ENCODE measurements at places on chromosomes 12 and 14.
A peak's percentile ranks its signal among the peaks of the same experiment; 100 is the strongest.

DNA sequence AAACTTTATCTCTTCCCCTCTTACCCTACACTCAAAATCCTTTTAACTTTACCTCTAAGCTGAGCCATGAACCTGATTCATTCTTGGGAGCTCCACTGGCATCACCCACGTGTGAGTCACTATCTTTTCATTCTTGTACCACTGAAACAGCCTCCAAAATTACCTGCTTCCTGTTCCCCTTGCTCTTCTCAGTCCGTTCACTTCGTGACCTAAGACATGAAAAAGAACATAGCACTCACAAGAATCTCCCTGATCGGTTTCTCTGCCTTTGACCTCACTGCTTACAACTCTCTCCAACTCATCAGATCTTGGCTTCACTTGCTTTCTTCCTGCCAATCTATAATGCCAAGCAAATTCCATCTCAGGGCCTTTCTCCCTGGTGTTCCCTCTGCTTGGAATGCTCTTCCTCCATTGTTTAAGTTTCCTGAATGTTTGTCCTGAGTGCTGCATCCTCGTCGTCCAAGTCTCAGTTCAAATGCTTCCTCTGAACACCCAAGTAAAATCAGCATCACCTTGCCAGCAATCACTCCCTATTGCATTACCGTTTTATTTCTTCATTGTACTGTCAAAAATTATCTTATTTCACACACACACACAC lies 9.2 kb downstream of the GLIPR1 start:
- peak; percentile 58 for DNase-seq

DNA sequence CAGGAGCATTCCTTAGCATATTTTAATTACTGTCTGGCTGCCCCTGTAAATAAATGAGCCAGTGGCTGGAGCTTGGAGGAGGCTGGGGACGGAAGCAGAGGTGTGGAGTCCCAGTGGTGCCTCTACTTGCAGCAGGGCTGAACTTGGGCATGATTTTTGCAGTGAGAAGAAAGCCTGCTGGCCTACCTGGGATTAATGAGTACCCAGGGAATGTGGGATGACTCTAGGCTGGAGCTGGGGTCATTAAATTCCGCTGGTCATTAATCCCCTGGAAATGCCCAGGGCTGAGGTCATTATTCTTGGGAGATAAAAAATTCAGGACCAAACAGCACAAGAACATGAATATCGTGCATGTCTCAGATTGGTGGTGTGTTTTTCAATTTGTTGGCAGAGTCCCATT lies 753.3 kb downstream of the VRK1 start:
- no peak for DNase-seq

- DNase-seq, result no peak
Measured at GRCh38 chr14:67728258-67728657, 26.6 kb downstream of the RDH12 start.

DNA sequence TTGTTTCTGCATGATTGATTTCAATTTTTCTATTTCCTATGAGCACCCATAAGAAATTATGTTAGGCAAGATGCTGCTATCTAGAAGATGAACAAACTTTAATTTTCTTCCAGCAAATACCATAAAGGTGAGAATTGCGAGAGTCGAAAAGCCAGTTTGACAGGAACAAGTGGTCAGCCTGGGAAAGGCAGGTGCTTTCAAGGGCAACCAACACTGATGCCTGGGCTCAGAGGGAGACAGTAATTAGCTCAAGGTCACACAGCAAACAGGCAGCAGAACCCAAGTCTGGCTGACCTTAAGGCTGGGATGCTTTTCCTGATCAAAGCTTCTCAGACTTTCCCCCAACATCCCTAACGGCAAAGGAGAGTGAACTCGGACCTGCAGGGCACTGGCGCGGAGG lies 6.8 kb upstream of the OTUB2 start:
- DNase-seq, result no peak

DNA sequence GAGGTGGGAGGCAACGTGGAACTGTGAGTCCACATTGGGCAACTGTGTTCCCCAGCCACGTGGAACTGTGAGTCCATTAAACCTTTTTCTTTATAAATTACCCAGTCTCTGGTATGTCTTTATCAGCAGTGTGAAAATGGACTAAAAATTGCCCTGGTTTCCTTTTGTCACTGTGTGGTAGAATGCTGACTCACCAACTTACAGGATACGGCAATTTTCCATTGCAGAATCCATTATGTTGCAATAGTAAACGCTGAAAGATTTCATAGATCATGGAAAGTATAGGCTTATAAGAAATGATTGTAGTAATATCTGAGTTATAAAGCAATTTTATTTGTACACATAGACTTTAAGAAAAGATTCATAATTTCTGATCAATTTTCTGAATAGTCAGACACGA lies 93.0 kb downstream of the GTF2A1 start:
- DNase-seq, result no peak

DNA sequence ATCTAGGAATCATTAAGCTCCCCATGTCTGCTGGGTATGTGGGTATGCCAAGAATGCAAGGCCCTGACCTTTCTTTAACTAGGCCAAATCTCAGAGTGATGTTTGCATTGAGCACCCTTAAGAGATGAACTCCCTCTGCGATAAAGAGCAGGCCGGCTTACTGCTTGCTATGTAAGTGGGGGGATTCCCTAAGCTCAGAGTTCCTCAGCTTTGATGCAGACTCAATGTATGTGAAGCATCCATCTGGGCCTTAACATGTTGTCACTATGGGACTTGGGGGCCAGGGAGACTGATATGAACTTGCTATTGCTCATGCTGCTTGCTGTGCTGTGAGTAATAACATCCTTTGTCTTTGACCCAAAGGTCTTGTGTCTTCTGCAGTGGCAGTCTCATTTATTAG lies 149.7 kb downstream of the C12orf75 start:
- DNase-seq, result peak; percentile 54

DNA sequence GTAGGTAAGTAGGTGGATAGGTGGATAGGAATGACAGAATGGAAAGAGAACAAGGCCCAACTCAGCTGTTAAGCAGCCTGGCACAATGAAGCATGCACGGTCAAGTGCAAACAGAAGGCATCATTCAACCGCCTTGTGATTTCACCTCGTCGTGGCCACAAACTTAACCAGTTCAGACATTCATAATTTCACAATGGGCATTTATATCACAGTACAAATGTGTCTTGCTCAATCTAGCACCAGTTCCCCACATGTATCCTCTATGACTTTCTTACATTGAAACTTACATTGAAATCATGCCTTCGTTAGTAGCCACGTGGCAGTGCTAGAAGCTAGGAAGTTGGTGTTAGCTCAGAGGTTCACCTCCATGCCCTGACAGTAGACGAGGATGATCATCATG lies 207.5 kb downstream of the ETV6 start:
- no peak for DNase-seq

DNA sequence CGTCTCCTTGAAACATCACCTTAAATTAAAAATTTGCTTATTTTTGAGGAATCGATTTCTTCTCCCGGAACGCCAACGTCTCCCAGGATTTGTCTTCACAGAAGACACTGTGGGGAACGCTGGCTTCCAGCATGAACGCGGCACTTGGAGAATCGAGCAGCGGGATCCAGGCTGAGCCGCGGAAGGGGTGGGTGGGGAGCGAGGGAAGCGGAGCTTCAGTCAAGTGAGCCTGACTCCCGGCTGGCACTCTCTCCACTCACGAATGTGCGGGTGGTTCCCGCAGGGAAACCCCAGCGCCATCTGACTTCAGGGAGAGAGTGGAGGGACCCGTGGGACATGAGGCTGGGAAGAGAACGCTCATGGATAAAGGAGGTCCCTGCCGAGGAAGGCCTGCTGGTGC lies 506.0 kb upstream of the TMEM132C start:
- DNase-seq, result no peak

- no peak for DNase-seq
Measured at GRCh38 chr12:30756074-30756473, 1.3 kb upstream of the CAPRIN2 start.

DNA sequence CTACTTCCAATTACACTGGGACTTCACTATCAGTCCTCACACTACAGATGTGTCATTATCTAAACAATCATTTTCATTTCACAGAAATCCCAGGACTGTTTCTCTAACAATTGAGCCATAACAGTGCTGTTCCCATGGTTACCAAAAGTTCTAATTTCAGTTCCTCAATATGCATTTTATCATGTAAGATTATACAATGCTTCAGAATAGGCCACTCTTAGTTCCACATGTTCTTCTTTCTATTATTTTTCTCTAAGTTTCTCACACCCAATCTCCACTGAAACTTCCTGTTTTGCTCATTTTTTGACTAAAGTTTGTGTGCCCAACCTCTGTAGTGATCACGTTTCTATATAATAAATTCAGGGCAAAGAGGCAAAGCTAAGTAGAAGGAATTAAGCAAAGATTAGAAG lies 185.8 kb downstream of the DUSP6 start:
- peak; percentile 77 for DNase-seq

DNA sequence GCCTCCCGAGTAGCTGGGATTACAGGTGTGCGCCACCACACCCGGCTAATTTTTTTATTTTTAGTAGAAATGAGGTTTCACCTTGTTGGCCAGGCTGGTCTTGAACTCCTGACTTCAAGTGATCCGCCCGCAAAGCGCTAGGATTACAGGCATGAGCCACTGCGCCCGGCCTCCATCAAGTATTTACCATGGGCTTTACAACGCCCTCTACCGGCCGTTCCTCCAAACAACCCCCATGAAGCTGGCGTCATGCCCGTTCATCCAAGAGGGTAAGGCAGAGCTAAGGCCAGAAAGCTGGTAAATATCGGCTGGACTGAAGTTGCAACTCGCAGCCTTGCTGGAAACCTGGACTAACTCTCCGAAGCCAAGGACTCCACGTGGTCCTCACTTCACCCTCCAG lies 41.6 kb downstream of the RNF34 start:
- no peak for DNase-seq

DNA sequence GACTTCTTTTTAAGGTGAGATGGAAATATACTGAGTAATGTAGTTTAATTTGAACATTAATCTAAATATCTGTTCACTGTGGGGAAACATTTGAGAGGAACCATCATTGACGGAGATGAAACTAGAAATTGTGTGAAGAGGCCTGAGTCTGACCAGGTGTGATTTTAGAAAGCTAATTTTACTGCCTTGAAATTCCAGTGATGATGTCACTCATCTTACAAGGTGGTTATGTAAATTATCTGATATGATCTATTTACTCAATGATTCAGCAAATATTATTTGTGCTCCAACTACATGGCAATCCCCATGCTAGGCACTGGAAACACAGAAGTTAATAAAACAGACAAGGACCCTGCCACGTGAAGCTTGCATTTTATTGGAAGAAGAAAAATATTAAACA lies 435.7 kb upstream of the DCN start:
- DNase-seq, result no peak

DNA sequence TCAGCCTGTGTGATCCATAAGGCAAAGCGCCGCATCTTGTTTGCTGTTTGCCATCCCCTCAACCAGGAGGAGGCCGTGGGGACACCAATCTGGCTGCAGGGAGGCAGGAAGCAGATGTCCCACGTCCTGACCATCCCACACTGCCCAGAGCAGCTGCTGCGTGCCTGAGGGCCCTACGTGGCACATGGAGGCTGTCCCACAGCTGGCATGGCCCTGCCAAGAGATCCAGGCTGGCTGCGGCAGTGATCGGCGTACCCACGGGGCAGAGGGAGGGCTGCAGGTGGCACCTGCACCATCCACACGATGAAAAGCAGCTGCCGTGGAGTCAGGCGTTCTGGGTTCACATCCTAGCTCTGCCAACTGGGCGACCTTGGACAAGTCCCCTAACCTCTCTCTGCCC lies 42.0 kb downstream of the NCOR2 start:
- no peak for DNase-seq

DNA sequence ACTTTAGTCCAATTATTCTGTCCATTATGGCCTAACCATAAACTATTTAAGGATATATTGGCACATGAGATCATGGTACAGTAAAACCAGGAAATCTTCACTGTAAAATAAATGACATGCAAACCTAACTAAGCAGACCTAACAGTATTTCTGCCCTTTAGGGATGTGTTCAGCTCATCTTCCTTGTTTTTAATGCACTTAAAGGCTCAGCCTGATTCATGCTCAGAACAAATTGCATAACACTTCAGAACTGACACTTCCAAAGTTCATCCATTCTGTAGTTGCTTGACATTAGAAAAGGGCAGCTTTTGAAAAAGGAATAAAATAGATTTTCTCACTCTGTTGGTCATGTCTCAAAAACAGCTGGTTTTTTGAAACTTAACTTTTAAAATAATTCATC lies 708.5 kb downstream of the C12orf50 start:
- peak; percentile 39 for DNase-seq

GRCh38 chr14:29630566-29631160 lies 297.0 kb downstream of the PRKD1 start:
- no peak for DNase-seq

DNA sequence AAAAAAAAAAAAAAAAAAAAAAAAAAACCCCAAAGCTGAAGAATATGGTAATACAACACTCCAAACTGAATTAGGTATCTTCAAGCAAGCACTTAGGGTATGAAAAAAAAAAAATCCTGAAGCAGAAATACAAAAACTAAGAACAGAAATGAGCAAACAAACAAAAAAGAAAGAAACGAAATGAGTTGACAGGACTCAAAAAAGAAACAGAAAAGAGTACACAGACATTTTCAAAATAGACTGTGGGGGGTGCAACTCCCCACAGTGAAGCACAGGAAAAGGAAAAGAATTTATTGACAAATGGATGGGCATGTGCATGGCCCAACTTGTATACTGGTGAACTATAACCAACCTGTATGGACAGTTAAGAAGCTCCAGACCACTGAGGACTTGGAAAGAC lies 24.6 kb downstream of the RPS6KA5 start:
- no peak for DNase-seq

- DNase-seq, result no peak
Measured at GRCh38 chr12:110849221-110849620, 2.4 kb downstream of the CCDC63 start.

GRCh38 chr12:89176676-89177075 lies 175.6 kb downstream of the DUSP6 start:
- DNase-seq, result no peak

DNA sequence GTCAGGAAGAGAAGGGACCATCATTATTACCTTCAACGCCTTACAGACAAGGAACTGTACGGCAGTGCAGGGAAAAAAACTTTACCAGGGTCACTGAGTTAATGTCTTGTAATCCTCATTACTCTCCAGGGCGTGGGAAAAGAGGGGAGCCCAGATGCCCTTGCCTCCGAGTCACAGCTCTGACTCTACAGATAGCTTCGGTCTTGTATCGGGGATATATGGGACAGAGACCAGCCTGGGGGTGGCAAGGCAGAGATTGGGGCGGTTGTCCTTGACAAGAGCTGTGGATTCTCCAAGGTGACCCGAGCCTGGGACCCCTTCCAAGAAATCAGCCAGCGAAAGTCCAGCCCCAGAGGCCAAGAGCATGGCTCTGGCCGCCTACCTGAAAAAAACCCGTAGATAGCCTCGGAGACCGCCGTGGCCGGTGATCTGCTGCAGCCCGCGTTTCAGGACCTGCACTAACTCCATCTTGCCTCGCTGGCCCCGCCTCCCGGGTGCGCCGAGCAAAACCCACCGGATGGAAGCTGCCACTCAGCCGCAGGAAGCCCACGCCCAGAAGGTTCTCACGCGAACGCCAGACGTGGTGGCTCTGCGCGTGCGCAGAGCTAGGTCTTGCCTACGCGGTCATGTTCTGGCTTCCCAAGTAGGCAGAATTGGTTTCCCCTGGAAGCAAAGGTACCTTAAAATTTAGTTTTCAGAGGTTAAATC lies at the start of gene NDUFA12:
Gene NDUFA12 (minus strand): TSS at position 485 of the 708 bp plus-strand sequence. CDS start 17 bp downstream, at position 468.
- peak; percentile 96 for DNase-seq

GRCh38 chr12:26721800-26722199 lies 111.2 kb downstream of the ITPR2 start:
- DNase-seq, result peak; percentile 35

- DNase-seq, result peak; percentile 88
Measured at GRCh38 chr12:127984386-127985055, 282.4 kb upstream of the TMEM132C start.
